ENCODE measurements at places on chromosomes 2 and 18.

- DNase-seq = no peak
These were observed 34.3 kb upstream of the NCKAP5 start for GRCh38 chr2:133602538-133602937.

DNA sequence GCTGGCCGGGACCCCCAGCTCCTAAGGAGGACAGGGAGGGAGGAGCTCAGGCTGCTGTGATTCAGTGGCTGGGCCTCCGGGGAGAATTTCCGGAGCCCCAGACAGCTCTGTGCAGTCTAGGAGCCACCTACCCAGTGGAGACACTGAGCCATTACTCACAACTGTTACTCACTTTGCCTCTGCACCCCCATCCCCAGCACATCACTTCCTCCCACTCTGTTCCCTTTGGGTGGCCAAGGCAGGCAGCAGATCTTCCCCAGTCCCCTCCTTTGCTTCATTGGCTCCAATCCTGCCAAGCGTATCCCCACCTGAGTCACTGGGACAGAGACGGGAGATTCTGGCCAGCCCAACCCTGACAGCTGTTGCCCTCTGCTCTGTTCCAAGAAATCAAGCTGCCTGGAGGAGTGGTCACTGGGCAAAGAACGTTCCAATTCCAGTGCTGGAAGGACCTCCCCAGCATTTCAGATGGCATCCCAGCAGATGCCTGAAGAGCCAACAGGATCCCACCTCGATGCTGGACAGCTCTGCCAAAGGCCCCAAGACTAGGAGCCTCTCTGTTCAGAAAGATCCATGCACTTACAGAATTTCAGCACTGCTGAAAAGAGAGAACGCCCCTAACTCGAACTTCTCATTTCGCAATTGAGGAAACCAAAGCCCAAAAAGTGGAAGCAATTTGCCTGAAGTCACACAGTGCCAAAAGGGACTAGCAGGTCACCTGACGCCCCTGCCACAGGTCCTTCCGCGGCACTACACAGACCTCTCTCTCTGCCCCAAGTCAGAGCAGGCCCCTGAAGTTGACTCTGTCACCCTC is 68.3 kb downstream of the TNS1 start:
- no peak for DNase-seq

DNA sequence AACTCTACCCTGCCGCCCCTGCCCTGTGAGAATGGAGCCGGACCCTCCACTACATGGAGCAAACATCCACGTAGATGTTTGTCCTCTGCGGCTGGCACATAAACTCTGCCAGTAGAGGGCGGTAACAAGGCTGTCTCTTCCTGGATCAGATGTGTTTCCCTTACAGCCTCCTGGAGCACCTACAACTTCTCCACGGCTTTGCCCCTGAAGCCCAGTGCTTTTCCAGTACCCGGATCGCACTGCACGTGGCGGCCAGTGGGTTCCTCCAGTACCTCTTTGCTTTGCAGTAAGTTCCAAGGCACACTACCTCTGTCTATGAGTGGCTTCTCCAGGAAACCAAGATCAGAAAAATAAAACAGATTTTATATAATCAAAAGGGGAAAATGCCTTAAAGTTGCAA is 651.3 kb downstream of the DCDC2C start:
- no peak for DNase-seq

- DNase-seq = no peak
These were observed 19.3 kb upstream of the NCK2 start for GRCh38 chr2:105725388-105725787.

DNA sequence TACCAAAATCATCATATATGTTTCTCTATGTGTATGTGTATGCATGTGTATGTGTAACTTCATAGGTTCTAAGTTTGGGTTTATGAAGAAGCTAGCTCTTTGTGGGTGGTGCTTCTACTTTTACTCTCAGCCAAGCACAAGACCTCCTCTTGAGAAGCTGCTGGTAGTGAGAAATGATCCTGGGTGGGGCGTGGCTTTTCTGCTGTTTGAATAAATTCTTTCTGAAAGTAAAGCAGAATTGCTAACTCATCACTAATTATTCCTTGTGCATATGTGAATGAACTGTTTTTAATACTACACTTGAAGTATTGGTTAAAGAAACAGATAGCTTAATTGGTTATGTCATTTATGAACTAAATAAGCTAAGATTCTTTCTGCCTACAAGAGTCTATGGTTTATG is 7.6 kb upstream of the GAREM1 start:
- no peak for DNase-seq

GRCh38 chr2:62894966-62895631 is 155.5 kb upstream of the OTX1 start:
- no peak for DNase-seq

DNA sequence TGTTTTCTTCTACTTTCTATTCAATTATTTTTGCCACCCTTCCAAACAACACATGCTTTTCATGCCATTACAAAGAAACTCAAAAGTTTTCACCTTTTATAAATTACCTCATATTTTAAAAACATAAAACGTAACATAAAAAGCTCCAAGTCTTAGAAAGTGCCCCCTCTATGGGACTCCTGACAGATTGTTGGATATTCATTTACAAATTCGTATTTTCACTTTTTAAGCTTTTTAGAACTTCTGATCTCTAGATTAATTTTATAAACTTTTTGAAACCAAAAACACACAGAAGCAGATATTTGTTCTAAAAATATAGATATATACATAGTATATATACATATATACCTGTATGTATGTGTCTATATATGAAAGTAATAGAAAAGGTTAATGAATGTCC is 1.5 kb downstream of the COL5A2 start:
- no peak for DNase-seq

DNA sequence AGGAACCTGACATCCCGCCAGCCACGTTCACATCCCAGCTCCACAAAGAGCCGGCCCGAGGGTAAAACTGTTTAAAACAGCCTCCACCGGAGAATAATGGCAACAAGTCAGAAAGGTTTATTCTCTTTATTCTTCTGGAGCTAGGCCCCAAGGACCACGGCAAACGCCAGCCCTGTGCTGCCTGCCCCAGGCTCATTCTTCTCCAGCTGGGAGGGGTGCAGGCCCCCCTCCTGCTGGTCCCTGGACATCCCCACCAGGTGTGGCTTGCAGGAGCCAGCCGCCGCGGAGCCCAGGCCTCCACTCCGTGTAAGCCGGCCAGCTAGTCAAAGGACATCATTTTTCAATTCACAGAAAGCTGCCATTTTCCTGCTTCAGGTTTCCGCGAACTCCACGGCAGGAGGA is 65.8 kb upstream of the SALL3 start:
- no peak for DNase-seq

DNA sequence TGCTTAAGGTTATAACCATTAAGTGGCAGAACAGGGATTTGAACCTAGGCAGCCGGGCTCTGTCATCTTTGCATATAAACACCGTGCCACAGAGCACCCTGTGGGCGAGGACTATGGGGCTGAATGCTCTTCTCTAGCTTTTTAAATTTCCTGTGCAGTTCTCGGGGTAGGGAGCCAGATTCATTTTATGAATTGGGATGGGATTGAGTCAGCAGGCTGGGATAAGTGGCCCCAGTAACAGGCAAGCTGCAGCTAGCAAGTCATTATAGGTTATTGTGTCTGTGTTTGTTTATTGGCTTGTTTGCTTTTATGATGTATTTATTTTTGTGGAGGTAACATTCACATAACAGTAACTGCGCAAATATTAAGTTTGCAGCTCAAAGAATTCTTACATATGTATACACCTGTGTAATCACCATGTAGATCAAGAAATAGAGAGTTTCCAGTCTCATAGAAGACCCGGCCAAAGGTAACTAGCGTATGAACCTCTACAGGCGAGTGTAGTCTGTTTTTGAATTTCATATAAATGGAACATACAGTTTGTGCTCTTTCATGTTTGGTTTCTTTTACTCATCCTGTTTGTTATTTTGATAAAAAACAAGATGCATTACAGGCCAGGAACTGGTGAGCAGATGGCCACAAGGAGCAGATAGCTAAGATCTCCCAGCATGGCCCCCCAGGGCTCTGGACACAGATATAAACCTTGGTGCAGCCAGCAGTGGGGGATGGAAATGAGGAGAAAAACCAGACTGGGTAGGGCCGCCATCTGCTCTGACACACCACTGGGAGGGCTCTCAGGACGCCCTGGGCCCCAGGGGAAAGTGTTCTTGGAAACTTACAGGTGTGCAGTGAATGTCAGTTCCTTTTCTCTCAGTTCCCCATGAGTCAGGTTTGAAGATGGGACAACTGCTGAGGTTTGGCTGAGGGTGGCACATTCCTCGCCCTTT is 49.2 kb upstream of the GPR155 start:
- no peak for DNase-seq

DNA sequence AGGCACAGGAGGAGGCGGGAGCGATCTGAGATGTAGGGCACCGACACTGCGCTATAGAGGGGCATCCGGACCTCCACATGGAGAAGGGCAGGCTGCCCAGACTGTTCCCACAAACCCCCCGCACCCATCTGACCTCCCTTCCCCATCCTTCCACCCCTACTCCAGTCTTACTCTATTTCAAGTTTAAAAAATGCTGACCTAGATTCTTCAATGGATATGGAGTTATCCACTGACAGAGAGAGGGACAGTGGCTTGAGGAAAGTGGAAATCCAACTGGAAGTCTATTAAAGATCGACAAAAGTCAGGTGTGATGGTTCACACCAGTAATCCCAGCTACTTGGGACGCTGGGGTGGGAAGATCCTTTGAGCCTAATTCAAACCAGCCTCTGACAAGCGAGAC is 5.1 kb upstream of the DGUOK start:
- DNase-seq = no peak

DNA sequence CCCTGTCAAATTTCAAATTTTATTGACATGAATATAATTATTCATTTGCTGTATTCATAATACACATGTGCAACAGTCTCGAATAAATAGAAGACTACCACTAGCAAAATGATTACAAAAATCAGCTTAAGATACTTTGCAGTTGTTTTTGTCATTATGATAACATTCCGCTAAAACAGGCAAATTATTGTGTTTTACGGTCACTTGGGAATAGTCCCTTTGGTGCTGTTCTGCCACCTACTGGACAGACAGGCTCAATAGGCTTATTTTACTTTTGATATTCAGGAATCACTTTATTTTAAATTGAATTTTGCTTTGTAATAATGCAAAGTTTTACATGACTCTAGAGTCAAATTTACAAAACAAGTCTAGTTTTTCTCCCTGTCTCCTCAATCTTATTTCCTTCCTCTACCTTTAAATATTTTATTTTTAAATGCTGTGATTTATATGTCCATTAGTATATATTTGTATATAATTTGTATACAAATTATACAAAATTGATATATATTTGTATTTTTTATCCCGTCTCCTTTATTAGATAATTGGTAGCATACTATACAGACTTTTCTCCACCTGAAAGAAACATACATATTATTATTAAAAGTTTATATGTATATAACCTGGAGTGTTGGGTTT is 456.3 kb downstream of the DLGAP1 start:
- DNase-seq = no peak

DNA sequence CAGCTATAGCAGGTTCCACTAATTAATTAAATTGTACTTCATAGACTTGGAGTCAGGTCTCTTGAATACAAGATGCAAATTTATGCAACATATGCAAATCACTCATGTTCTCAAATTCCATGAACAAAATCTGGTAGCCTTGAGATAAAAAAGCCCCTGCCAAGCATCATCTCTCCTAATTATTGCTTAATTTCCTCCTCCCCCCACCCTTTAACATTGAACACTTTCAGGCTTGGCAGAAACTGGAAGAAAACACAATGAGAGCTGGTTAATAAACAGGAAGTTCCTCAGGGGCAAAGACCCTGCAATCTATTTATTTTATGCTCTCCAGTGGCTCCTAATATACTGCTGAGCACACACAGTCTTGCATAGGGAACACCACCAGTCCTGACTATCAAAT is 35.6 kb upstream of the ACVR1 start:
- DNase-seq = no peak

GRCh38 chr2:135620198-135620597 is 88.9 kb downstream of the R3HDM1 start:
- no peak for DNase-seq

DNA sequence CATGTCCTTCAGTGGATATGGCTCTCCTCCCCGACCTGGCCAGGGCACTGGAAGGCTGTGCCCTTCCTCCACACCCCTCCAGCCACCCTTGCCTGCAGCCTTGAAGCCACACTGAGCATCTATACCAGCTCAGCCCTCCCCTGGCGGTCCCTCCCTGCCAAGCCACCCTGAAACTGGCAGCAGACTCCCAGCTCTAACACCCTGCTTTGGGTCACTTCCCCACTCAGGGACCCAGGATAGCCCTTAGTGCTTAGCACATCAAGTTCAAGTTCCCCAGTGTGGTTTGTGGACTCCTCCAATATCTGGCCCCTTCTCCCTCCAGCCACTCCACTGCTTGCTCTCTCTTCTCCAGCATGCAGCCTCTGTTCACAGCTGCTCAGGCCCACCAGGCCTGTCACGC is 89.4 kb downstream of the TNS1 start:
- DNase-seq = no peak

DNA sequence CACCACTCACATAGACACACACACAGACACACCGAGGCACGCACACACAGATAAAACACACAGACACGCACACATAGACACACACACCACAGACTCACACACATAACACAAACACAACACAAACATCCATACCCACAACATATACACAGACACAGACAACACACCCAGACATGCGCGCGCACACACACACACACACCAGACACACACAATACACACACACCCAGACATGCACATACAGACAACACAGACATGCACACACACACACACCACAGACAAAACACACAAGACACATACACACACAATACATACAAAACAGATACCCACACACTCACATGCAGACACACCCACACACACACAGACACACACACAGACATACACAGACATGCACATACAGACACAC is 95.4 kb upstream of the SMAD7 start:
- no peak for DNase-seq

- DNase-seq = no peak
These were observed 64.5 kb downstream of the TMEM131 start for GRCh38 chr2:97931118-97931857.

DNA sequence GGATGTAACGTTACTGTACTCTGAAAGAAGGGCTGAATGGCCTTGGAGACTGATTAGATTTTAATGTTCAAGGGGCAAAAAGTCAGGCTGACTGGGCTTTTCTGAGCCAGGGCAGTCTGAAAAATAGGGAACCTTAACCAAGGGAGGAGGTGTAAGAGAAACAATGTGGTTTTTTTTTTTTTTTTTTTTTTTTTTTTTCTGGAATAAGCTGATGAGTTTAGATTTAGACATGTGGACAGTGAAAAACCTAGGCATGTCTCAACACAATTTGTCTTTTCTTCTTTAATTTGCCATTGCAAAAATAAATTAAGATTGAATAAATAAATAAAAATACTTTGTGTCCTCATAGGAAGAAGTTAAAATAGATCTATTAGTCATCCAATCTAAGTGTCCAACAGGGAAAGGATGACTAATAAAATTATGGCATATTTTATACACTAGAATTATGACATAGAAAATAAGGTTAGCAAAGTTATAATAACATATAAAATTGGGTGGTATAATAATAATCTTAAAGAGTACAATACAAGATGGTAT is 237.6 kb upstream of the TRIB2 start:
- no peak for DNase-seq

DNA sequence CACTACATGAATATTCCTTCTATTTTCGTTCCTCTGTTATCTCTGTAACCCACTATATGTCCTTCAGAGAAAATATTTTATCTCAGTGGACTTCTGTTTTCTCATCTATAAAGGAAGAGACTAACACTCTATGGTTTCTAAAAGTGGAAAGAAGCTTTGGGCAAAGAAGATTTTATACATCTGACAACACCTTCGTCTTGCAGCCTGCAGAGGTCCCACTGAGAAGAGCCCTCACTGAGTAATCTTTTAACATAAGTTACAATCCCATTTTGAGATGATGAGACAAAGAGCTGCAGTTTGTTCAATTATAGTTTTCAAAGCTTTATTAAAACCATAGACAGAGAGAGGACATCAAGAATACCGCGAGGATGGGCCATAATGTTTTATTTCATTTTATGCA is 28.7 kb downstream of the XIRP2 start:
- DNase-seq = no peak
